Activated T-helper 17 cell treated with anti-CD3 and anti-CD28 coated beads, Interleukin-2, amount 50 U/mL, for 72 hours (primary cell): ENCODE measurements at places on chromosomes 12 and 14.

- peak; percentile 48 for ATAC-seq
These were observed 3.5 kb downstream of the FMNL3 start for GRCh38 chr12:49703647-49704137.

DNA sequence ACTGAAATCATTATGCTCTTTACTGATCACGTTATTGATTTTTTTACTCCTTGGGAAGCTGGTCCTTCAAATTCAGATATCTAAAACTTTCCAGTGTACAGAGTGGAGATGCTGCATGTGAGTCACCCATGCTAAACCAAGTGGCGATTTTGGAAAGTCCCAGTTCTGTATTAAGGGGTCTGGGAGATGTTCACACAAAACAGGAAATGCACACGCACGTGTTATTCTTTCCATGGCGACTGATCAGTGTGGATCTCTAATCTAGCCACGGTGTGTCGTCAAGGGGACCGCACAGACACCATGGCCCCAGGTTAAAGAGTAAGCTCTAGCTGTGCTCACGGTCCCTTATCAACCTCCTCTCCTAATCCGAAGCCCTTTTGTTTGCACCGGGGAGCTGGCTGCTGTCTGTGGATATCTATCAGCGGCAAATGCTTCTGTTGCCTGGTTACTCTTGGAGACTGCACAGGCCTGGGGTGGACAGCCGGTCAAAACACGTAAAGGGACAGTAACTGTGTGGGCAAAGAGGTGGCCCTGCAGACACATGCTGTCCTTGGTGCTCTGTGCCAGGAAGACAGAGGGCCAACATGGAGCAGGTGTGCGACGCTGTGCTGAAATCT, 96.6 kb downstream of the RIMBP2 start:
- ATAC-seq: no peak

- ATAC-seq: no peak
These were observed 71.9 kb upstream of the DDX11 start for GRCh38 chr12:31001581-31002360.

DNA sequence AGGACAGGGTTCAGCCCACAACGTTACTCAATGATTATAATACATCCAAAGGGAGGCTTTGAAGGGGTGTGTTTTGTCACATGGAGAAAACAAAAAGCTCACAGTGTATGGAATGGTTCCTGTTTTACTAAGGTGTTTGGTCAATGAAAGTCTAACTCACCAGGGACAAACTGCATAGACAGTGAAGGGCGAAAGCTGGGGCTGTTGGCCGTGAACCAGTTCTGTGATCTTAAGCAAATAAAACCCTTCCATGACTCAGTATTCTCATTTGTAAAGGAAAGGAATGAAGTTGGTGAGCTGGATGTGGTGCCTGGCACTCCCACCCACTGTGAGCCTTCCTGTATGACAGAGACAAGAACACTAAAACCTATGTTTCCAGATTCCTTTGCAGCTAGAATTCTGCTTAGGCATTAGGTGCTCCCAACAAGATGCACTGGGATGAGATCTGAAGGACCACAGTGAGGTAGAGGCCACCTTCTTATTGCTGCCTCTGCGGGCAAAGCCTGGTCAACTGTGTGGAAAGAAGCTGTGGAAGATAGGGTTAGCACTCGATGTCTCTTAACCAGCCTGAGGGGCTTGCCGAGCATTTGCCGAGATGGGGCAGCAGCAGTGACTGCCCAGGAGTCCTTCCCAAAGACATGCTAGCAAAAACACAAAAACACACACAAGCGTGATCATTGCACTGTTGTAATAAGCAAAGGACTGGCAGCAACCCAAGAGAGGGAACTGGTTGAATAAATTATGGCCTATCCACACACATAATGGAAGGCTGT, 48.5 kb downstream of the VCPKMT start:
- peak; percentile 40 for ATAC-seq

DNA sequence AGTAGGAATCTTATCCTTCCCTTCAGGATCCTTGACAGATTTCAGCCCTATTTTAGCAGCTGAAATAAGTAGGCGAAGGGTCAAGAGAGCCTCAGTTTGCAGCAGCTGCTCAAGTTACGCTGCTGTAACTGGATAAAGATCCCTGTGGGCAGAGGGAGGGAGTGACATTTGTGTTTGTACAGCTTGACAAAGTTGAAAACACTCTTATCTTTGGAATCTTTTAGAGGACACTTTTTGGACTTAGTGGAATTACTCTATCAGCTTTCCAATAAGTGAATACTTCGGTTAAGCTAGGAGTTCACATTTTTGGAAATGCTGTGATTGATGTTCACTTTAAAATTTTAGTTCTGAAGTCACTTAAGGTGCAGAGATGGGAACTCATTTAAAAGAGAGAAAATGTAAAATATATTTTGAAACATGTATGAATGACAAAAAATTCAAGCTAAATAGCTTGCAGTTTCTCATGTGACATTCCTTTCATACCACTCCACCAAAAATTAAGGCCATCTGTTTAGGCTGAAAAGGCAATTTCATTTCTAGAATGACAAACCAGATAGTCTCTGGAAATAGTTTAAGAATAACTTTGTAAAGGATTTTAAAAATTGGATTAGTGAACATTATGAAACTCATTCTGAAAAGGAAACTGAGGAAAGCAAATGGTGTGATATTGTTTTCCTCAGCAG, 55.2 kb downstream of the SLC38A4 start:
- no peak for ATAC-seq

- ATAC-seq: no peak
These were observed 3.4 kb downstream of the AQP5 start for GRCh38 chr12:49964849-49965624.

- ATAC-seq: peak; percentile 43
These were observed 13.6 kb upstream of the FOXJ2 start for GRCh38 chr12:8018666-8019581.

DNA sequence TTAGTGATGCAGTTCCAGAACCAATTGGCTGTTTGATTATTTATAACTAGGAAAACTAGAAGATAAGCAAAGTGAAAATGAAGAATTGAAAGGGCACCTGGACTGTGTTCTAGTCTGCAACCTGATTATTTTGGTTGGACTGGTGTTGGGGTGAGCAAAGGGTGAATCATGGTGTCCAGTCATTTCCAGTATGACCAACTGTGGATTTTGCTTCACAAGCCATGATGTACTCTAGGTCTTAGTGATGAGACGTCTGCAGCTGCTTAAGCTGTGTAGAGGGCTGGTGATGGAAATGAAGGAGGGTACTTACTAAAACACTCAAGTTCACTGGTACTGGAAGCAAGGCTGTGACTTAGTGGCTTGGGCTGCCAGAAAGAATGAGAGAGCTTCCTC, 193.2 kb upstream of the FRMD6 start:
- peak; percentile 34 for ATAC-seq

DNA sequence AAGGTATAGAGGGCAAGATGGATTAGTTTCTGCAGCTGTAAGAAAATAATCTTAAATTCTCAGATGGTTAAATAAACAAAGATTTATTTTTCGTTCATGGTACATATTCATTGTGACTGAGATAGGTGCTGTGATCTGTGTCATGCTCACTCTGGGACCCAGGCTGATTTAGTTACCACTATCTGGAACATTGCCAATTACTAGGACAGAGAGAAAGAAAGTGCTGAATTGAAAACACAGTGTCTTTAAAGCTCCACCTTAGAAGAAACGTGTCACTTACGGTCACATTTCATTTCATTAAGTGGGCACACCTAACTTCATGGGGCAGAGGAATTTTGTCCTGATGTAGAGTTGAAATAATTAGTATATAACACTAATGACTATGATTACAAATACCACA, 430.0 kb downstream of the CCDC91 start:
- ATAC-seq: no peak

GRCh38 chr12:53612978-53613377, 13.2 kb downstream of the ATF7 start:
- ATAC-seq: peak; percentile 55

DNA sequence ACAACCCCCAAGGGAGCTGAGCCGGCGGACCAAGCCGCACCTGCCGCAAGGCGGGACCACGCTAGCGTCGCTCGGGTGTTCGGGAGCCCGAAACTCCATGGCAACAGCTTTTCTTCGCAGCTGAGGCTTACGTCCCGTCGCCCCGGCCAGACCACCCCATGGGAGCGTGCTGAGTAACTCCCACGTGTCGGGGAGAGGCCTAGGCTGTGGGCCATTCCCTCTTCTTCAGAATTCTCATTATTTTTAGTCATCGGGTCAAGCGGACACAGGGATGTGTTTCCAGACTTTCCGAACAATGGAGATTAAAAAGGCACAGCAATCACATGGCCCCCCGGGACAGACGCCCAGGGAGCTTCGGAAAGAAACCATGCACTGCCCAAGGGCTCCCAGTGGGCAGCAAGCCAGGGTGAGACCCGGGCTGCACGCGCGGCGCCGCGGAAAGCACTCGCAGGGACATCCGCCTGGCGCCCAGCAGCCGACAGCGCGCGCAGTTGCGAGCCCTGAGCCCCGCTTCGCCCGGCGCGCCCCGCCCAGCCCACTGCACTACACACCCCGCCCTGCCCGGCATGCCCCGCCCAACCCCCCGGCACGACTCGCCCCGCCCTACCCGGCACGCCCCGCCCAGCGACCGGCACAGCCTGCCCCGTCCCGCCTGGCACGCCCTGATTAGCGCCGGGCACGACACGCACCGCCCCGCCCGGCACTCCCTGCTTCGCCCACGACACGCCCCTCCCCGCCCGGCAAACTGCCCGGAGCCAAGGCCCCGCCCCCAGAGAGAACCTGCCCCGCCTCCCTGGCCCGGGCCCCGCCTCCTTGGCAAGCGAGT, 422 bp upstream of the AK7 start:
- ATAC-seq: peak; percentile 95

DNA sequence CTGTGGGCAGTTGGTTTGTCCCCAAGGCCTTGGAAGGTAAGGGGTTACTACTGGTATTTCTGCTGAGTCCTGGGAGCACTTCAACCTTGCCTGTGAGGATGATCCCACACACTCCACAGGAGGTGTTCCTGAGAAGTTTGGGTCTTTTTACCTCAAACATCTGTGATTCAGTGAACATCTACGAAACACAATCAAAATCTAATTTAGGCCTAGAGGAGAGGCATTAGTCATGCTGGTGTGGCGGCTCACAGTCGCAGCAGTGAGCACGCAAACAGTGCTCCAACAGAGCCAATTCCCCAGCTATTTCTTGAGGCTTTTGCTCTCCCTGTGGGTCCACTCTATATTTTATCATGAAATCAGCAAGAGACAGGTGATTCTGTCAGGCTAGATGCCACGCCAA, 107.6 kb downstream of the APAF1 start:
- ATAC-seq: no peak

DNA sequence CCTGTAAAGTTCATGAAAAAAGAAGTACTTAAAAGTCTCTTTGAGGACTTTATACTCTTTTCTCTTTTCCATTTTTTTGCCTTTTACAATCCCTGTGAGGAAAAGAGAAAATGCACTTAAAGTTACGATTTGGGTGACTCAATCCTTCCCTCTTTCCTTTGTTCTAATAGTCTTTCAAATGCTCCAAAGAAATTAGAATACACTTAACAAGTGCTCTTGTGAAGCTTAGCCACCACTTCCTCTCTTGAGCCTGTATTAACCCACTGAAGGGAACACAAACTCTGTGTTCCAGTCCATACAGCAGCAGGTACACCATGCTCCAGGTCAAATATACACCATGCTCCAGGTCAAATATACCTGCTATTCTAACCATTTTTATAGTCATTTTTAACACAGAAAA, 581.1 kb upstream of the MGAT4C start:
- ATAC-seq: no peak
